ENCODE measurements at places on chromosomes 1 and 21.

DNA sequence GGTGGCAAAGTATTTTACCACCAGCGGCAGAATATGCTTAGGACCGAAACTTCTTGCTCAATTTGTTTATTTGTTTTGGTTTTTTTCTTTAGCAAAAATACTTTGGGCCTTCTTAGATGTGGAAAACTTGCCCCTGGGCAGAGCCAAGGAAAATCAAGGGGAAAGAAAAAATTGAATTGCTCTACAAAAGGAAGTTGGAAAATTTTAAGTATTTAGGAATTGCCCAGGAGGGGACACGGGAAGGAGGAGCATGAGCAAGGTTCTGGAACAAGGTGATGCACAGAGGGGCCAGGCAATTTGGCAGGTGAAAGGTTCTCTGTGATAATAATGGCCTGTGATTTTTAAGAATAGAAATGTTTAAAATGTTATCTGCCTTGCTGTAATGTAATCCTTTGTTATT, 28.6 kb downstream of the SGIP1 start:
- DNase-seq, result no peak

DNA sequence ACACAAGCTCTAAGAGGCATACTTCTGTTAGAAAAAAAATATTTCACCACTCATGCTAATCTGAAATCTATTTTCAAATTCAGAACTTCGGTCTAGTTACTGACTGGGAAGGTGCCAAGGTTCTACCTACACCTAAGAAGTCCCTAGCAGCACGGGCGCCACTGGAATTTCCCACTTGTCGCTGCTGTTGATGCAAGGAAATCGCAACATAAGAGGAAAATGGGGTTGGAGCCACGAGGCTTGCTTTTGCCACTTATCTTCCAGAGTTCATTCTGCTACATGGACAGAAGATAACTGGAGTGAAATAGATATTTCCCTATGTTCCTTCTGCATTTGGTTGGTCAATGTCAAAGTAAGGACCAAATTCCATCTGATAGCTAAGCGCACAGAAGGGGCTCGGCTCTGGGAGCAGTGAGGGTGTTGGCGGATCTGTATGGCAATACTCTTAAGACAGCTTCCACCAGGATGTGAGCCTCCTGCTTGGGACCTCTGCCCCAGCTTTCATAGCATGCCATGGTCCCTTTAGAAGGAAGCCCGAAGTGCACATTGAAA, 47.2 kb downstream of the RCAN1 start:
- DNase-seq, result no peak

DNA sequence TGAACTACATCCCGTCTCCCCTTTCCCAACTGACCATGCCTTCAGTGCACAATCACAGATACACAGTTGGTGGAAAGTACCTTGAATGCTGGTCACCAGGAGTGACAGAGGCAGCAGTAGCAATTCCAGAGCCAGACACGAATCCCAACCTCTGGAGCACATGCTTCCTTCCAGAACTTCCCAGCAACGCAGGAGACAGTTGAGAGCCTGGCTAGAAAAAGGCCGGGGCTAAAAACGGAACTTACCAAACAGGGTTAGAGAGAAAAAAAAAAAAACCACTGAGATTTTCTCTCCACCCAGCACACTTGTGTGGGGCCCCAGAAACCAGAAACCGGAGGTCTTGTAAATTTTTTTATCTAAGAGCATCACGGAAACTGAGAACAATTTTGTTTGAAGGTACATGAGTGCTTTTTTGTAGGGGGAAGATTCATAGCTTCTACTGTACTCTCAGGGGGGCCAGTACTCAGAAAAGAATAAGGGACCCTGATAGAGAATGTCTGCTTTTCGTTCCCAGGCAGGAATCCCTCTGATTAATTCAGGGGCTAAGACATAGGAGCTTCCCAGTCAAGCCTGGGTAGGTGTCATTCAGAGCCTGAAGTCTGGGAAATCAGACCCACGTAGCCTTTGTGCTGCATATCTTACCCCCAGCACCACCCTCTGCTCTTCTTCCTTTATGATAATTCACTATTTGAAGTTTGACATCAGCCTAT, at the start of gene CD48:
Gene CD48 (minus strand): TSS at position 221 of the 710 bp plus-strand sequence. CDS start 59 bp downstream, at position 162.
- peak; percentile 59 for DNase-seq

GRCh38 chr1:226369110-226369509, 38.8 kb downstream of the PARP1 start:
- no peak for DNase-seq

DNA sequence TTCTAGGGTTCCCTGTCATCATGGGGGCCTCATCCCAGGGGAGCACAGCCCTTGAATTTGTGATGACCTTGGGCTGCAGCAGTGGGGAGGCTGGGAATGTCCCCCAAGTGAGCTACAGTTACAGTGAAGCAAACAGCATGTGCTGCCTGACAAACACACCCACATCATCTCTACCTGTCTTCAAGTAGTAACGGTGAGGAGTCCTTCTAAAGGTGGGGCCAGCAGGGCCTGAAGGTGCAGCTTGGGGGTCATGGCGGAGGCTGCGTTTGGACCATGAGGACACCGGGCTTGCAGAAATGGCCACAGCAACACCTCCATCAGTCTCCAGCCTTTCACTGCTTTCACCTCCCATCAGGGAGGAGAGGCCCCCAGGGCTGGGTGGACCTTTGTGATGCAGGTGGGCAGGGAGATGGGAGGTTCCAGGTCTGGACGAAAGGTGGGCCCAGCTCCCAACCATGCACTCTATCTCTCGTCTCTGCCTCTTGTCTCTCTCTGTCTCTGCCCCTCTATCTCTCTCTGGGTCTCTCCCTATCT, 55.7 kb downstream of the WNT9A start:
- no peak for DNase-seq

DNA sequence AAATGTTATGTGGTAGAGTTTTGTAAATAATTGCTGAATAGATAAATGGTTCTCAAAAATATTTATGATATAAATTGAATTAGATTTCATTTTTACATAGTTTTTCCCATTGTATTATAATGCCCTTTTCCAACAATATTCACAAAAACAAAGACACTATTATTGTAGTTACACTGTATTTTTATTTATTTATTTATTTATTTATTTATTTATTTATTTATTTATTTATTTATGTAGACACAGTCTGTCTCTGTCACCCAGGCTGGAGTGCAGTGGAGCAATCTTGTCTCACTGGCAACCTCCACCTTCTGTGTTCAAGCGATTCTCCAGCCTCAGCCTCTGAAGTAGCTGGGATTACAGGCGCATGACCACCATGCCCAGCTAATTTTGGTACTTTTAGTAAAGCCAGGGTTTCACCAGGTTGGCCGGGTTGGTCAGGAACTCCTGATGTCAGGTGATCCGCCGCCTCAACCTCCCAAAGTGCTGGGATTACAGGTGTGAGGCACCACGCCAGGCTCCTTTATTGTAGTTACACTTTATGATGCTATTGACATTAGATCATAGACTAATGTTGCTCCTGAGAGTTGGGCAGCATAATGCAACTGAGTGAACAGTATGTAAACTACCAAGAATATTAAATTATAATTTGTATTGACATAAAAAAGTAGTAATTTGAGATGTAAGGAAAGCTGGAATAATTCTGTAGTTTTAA, 1430.0 kb upstream of the PRMT6 start:
- DNase-seq, result no peak

GRCh38 chr21:38851101-38851500, 45.4 kb downstream of the ETS2 start:
- no peak for DNase-seq

DNA sequence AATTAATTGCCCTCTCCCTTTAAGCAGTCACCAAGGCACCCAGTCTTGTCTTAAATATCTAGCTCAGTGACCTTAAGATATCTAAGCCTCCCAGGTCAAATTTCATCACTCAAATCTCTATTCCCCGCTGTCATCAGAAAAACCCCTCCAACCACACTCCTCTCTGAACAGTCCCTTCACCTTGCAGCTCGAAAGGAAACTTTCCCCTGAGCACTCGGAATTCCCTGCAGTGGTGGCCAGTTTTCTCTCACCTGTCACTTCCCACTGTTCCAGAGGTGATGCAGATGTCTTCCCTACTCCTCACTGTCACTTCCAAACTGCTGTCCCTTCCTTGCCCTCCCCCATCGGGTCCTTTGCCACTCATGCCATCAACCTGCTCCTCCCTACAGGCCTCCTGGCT, 15.3 kb upstream of the SSX2IP start:
- DNase-seq, result no peak

- DNase-seq, result no peak
These were observed 206.9 kb upstream of the FMN2 start for GRCh38 chr1:239884796-239885195.

DNA sequence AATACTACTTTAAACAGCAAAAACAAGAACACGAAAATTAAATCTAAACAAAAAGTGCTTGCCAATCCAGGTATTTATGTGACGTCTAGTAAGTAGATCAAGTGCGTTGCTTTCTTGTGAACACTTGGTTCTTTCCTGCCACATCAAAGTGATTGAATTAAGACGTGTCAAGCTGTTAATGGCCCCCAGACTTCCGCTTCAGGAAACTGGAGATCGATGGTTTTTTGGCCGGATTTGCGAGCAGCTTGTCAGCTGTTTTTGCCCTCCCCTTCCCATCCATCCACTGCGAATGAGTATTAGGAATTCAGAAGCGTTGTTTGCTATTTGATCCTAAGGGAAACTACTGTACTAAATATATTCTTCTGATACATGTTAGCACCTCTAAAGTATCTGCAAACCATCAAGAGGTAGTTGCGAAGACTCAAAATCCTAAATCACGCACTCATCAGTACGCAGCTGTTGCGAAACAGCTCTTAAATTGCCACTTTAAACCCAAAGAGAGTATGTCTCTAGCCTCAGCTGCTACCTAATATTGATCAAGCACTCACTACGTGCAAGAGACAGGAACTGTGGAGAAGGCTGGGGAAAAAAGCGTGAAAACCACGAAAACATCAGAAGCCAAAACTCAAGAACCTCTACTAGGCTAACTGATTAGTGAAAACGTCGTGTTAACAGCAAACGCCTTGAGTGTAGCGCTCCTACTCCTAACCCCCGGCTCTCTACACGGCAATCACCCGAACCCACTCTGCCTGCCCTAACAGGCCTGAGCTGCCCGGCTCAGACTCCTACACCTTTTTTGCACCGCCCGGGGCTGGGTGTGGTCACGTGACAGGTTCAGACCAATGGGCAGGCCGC, 473 bp upstream of the BRDT start:
- peak; percentile 25 for DNase-seq

DNA sequence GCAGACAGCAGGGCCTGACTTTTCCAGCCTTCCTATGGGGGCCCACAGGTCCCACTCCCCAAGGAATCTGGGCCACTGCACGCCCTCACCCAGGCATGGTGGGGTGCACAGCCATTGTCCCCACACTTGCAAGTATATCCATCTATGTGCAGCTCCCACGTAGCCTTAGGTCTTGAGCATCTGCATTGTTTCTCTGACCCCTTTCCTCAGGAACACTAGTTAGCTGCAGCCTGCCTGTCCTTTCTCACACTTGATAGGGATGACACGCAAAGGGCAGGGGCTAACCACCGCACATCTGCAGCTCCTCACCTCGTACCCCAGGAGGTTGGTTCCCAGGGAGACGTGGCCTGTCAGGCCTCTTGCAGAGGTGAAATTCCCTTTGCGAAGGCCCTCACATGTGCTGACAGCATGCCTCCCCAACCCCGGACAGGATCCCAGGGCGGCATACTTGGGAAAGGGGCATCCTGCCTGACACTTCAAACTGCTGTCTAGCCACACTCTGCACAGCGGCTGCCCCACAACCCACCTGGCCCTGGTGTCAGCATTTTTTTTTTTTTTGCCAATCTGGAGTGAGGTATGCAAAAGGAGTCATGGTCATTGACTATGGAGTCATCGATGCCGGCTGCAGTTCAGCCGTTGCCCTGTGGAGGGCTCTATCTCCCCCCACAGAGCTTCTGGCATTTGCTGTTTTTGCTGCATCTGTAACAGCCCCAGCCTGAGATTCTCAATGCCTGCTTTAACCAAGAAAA, 5.0 kb downstream of the JMJD4 start:
- peak; percentile 68 for DNase-seq

DNA sequence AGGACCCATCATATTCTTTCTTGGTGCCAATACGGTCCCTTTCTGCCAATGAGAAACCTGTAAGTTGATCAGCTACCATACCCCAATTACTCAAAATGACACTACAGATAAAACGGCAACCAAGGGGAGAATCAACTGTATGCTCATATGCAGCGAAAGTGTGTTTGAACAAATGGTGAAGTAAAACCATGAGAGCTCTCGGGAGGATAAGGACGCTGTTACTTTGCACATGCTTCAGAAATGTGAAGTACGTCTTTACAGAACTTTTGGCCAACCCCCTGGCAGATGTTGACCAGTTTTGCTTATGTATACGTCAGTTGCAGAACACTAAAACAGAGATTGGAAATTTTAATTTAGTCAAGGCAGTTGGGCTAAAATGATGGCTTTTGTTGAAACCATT, 79.6 kb downstream of the PROX1 start:
- no peak for DNase-seq

GRCh38 chr1:66503841-66504470, 30.0 kb upstream of the SGIP1 start:
- DNase-seq, result peak; percentile 59

DNA sequence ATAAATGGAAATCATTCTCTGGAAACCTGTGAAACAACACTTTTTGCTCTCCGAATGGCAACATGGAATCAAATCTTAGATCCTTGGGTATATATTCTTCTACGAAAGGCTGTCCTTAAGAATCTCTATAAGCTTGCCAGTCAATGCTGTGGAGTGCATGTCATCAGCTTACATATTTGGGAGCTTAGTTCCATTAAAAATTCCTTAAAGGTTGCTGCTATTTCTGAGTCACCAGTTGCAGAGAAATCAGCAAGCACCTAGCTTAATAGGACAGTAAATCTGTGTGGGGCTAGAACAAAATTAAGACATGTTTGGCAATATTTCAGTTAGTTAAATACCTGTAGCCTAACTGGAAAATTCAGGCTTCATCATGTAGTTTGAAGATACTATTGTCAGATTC, 45.7 kb downstream of the PTGFR start:
- DNase-seq, result no peak

DNA sequence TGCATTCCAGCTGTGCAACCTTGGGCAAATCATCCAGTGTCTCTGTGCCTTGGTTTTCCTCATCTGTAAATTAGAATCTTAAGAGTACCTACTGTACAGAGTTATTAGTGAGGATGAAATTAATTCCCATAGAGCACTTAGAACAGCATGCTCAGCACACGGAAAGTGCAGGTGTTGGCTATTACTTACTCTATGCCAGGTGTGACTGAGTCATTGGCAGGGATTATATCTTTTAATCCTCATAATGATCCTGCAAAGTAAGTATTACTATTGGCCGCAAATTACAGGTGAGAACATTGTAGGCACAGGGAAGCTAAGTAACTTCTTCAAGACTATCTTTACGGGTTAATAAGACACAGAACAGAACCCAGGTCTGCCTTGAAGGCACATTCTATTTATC, 6.3 kb upstream of the UBE2U start:
- DNase-seq, result no peak

Measured in activated CD4-positive, alpha-beta T cell treated with anti-CD3 and anti-CD28 coated beads for 48 hours (primary cell).